ENCODE measurements at places on chromosomes 5 and 9.

GRCh38 chr9:90578126-90578815 is 64.4 kb downstream of the DIRAS2 start:
- no peak for DNase-seq

- peak; percentile 28 for DNase-seq
These were observed 18.7 kb downstream of the HSD17B4 start for GRCh38 chr5:119470851-119471451.

DNA sequence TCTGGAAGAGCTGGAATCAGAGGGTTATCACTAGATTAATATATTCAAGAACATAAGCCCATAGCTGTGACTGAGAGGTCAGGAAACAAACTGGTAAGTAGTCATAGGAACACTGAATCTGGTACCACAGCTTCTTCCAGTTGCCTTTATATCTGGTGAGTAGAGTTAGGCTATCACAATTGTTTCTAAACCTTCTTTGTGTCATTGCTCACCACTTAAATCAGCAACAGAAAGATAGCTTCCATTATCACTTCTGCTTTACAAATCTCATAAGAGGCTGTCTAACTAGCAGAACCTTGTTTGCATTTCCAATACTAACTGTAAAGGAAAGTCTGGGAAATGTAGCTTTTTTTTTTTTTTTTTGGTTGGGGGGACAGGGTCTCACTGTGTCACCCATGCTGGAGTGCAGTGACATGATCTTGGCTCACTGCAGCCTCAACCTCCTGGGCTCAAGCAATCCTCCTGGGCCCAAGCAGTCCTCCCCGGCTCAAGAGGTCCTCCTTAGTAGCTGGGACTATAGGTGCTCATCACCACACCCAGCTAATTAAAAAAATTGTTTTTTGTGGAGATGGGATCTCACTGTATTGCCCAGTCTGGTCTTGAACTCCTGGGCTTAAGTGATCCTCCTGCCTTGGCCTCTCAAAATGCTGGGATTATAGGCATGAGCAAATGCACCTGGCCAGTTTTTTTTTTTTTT is 22.0 kb downstream of the CDC42SE2 start:
- DNase-seq = no peak

- peak; percentile 60 for DNase-seq
These were observed 34.4 kb downstream of the APBA1 start for GRCh38 chr9:69637817-69638200.

- no peak for DNase-seq
These were observed 57.6 kb downstream of the DNAJC21 start for GRCh38 chr5:34986965-34987364.

DNA sequence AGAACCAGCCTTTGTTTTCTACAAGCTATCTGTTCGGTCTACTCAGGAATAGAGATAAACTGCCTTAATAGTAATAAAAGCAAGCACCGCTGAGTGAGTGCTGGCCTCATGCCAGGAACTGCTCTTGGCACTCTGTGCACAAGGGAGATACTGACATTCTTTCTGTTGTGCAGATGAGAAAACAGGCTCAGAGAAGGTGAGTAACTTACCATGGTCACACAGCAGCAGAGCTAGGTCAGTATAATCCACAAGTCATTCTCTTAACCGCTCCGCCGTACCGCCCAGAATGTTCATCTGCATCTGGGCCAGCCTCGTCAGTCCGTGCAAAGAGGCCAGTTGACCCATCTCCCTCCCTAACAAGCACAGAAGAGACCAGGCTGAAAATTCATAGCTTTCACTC is 27.4 kb downstream of the QRFP start:
- peak; percentile 61 for DNase-seq

DNA sequence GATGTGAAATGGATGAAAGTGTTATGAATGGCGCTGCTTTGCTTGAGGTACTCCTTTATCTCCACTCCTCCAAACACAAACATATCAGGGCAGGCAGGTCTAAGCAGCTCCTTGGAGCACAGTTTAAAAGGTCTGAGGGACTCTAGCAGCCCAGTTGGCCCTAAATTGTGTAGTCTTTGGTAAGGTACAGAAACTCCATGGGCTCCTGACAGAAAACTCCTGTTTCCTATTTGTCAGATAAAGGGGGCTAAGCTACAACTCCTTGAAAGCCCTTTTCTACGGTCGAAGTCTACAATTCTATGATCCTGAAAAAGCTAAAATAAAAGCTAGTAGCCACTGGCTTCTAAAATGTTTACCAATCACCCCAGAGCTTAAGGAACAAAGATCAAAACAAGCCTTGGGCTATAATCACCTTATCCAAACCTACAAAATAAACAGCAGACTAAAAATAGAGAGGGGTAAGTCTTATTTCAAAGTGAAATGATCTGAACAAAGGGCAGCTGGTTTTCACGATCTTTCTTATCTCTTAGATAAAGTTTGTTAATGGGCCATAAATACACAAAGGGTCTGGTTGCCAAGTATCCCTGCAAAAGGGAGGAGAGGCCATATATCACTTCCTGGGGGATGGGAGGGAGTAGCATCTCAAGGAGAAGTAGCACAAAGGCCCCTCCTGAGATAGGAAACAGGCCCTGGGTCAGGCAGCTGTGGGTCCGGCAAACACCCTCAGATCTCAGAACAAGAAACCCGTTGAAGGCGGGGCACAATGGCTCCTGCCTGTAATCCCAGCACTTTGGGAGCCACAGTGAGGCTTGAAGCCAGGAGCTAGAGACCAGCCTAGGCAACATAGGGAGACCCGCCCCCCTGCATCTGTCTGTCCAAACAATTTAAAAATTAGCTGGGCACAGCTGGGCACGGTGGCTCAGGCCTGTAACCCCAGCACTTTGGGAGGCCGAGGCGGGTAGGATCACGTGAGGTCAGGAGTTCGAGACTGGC is 28.3 kb upstream of the DENND4C start:
- no peak for DNase-seq

- no peak for DNase-seq
These were observed 47.7 kb downstream of the LIX1 start for GRCh38 chr5:97094579-97095317.

GRCh38 chr5:170601619-170602018 is 97.8 kb downstream of the KCNIP1 start:
- no peak for DNase-seq

- no peak for DNase-seq
These were observed 12.2 kb upstream of the MEGF9 start for GRCh38 chr9:120726484-120726883.

- peak; percentile 4 for DNase-seq
These were observed 218.4 kb upstream of the MVB12B start for GRCh38 chr9:126108240-126108639.

- peak; percentile 88 for DNase-seq
These were observed 80.8 kb upstream of the OSMR start for GRCh38 chr5:38764937-38765391.

GRCh38 chr5:16757146-16757545 is 140.3 kb upstream of the RETREG1 start:
- no peak for DNase-seq

DNA sequence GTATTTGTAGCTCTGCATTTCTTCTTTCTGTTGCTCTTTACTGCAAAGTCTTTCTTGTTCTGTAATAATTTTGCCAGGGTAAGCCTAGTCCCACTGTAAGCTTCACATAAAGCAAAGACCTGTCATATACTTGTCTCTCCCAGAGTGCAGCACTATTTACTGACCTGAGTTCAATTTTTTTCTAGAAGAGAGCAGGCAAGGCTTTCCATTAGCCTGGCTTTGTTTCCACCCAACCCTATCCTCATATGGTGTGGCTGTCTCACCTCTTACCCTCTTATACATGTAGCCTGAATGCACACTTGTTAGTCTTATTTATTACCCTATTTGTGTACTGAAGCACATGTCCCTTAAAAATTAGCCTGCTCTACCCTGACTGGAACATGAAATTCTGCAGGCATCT is 170.4 kb downstream of the EFNA5 start:
- no peak for DNase-seq

- DNase-seq = no peak
These were observed 62.7 kb downstream of the EPB41L4A start for GRCh38 chr5:112356178-112356956.

GRCh38 chr5:133977858-133978257 is 9.4 kb upstream of the C5orf15 start:
- peak; percentile 50 for DNase-seq

GRCh38 chr9:81183761-81184160 is 505.6 kb downstream of the TLE1 start:
- DNase-seq = peak; percentile 29

DNA sequence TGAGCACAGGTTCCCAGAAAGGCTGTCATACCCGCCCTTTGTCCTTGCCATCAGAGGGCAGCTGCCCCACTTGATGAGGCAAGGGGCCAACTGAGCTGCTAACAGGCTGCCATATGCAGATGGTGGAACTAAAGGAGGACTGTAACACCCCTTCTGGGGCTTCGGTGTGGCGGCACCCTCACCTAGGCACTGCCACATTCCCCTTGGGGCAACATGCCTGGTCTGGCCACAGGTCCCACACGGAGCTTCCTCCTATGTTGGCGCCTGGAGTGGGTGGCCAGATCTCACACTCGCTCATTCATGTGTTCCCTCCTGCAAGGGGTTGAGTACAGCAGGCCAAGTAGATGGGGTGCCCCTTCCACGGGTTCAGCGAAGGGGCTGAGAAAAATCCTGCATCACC is 777.4 kb upstream of the CHD1 start:
- no peak for DNase-seq

GRCh38 chr9:76218886-76219445 is 175.3 kb downstream of the RFK start:
- no peak for DNase-seq

DNA sequence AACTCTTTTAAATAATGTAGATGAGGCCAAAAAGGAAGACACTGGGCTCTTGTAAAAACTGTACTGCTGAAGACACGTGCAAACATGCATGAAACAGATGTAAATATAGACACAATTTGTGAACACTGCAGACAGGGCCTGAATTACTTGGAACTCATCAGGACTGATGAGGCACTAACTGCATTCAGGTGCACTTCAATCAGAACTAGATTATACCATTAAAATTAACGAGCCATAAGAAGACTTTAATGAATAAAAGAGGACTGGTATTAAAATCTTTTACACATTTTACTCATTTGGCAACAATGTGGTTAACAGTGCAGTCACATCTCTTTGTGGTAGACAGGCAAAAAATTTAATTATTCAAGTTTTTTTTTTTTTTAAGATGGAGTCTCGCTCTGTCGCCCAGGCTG is 13.4 kb upstream of the ZCCHC9 start:
- DNase-seq = no peak

DNA sequence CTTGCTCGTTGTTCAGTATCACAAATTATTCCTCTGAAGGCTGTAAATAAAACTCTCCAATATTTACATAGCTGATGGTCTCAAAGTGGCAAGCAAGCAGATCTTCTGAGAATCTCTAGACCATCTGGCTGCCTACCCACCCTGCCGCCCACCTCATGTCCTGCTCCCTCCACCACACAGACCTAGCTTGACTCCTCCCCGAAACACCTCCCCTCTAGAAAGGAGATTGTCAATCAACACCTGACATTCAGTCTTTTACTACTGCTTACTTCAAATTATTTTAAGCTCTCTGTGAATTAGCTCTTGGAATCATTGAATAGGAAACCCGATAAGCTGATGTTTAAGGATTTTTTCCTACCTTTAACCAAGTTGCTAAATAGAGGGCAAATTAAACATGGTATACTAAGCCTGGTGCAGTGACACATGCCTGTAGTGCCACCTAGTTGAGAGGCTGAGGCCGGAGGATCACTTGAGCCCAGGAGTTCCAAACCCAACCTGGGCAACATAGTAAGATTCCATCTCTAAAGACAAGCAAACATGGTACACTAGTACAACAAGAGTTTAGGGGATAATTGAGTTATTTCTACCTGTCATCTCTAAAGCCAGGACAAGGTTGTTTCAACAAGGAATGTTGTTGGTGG is 10.9 kb upstream of the SOWAHA start:
- DNase-seq = no peak

DNA sequence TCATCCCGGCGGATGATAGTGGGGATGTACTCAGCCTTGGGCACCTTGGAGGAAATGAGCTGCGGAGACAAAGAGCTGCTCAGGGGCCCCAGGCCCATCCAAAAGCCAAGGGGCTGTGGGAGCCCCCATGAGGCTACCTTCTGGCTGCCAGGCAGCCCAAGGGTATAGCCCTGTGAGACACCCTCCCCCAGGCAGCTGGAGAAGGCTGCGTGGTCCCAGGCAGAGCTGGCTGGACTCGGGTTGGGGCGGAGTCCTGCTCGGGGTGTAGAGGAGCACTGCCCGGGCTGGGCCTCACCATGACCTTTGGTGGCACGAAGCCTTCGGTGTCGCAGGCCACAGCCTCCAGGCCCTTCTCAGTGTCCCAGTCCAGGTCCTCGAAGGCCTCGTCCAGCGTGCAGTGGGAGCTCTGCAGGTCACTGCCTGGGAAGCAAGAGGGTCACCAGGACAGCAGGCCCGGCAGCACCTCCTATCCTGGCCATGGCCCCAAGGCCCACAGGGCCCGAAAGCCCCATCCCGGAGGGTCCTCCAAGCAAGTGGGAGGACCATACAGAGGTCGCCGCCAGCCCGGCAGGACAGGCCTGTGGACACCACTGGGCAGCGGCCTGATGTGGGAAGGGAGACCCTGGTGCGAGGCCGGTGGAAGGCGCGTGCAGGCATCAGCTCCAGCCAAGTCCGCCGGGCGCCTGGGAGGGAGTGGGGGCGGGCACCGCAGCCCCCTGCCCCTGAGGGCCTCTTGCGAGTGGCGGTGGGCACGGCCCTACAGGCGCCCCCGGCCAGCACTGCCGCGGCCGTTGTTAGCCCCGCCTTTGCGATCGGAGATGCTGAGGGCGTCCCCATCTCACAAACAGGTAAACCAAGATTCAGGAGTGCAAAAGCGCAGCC is 6.1 kb downstream of the NSMF start:
- DNase-seq = no peak

DNA sequence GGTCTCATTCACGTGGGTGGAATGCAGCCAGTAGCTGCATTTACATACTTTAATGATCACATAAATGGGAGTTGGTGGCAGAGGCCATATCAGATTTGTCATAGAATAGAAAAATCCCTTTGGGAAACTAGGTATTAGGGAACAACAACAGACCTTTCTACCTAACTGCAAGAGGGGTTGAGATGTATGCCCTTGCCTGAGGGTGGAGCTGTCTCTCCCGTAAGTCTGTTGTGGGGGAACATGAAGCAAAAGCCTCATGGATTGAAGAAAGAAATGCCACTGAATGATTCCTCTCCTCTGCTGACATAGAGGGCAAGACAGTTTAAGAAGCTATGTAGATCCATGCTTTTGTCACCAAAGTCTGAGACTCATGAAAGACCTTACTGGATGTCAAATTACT is 461.3 kb downstream of the SPOCK1 start:
- no peak for DNase-seq

- DNase-seq = peak; percentile 89
These were observed 14.6 kb upstream of the F2R start for GRCh38 chr5:76701298-76701697.

- DNase-seq = no peak
These were observed 36.7 kb upstream of the F2R start for GRCh38 chr5:76679231-76679630.

All from brain microvascular endothelial cell (primary cell).